ENCODE measurements at places on chromosomes 4 and X.

GRCh38 chr4:47852136-47852535 is 14.3 kb upstream of the CORIN start:
- DNase-seq = no peak

DNA sequence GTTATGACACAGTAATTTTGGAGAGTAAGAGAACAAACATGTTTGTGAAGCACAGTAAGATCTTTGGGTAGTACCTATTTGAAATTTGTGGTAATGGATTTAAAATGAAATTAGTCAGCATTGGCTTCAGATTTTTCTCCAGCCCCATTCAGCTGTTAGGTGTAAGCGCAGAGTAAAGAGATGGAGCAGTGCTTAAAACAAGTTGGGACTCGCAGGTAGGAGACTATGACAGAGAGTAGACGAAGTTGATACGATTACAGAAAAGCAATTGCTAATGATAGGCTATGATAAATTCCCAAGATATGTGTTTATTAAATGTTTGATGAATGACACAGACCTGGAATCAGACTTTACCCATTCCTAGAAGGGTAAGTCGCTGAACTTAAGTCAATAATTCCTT is 72.6 kb downstream of the CHIC2 start:
- DNase-seq = no peak

- DNase-seq = no peak
Observed at GRCh38 chr4:66197451-66197850, 527.2 kb upstream of the EPHA5 start.

DNA sequence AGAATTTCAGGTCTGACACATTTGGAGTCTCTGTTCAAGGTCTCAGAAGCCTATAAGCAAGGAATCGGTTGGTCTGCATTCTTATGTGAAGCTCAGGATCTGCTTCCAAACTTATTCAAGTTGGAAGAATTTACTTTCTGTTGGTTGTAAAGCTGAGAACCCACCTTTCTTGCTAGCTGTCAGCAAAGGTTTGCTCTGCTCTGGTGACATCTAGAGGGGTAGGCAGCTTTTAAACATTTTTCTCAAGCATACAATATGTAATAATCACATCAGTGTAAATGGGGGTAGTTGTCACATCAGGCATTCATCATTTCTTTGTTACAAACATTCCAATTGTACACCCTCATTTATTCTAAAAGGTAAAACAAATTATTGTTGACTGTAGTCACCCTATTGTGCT is 935.2 kb downstream of the TRAM1L1 start:
- DNase-seq = no peak

DNA sequence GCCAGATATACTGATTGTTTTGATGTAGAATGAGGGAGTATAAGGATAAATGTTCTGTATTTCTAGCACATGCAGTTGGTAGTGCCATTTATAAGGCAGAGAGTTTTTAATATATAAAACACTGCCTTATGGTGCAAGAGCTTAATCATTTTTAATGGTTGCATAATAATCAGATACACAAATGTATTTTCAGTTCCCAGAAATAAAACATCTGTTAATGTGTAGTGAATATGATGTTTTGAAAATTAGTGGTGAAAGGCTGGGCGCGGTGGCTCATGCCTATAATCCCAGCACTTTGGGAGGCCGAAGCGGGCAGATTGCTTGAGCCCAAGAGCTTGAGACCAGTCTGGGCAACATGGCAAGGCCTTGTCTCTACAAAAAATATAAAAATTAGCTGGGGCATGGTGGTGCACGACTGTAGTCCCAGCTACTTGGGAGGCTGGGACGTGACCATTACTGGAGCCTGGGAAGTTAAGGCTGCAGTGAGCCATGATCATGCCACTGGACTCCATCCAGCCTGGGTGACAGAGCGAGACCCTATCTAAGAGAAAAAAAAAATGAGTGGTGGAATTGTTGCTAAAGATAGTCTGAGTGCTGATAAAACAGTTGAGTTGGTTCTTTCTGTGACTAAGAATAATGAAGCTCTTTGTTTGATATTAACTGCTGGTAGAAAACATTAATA is 29.3 kb downstream of the CLCN3 start:
- no peak for DNase-seq

- DNase-seq = no peak
Observed at GRCh38 chrX:45894864-45895645, 650.2 kb downstream of the ZNF674 start.

- no peak for DNase-seq
Observed at GRCh38 chr4:7703688-7704087, 236.0 kb downstream of the AFAP1 start.

GRCh38 chrX:52983321-52984000 is 25.1 kb upstream of the FAM156A start:
- DNase-seq = no peak

DNA sequence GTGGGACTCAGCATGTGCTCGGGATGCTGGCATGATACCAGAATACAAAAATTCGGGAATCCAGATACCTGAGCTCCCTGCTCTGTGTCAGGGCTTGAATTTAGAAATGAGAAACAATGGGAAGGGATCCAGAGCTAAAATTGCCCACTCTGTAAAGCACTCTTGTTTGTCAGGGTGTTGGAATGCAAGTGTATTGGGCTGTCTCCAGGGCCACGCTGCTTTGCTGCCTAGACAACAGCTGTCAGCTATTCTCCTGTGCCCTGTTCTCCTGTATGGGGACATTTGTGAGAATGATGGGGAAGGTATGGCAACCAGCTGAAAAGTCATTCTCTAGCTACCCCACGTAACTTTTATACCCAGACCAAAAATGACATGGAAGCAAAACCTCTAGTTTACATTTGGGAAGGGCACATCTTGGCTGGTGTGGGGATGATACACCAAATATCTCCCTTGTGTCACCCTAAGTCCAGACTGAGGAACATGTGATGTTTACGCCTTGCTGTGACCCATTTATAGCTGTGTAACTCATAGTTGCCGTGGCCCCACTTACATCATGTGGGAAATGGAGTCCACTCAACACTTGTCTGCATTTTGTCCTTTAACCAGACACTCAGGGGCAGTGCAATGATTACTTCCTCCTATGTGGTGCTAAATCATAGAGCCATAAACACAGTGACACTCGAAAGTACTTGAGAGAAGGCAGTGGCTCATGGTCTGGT is 46.6 kb downstream of the SMPX start:
- no peak for DNase-seq

GRCh38 chr4:70619288-70619687 is 9.3 kb upstream of the ENAM start:
- DNase-seq = no peak

DNA sequence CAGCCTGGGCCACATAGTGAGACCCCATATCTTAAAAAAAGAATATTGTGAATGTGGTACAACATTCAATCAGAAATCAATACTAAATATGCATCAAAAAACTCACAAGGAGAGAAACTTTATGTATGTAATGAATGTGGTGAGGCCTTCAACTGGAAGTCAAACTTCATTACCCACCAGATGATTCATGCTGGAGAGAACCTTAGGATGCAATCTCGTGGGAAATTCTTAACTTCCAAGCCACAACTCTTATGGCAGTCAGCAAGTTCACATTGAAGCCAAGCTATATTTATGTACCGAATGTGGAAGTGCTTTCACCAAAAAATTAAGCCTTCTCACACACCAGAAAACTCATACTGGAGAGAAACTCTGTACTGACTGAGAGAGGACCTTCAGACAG is 84.5 kb upstream of the UXT start:
- DNase-seq = no peak

DNA sequence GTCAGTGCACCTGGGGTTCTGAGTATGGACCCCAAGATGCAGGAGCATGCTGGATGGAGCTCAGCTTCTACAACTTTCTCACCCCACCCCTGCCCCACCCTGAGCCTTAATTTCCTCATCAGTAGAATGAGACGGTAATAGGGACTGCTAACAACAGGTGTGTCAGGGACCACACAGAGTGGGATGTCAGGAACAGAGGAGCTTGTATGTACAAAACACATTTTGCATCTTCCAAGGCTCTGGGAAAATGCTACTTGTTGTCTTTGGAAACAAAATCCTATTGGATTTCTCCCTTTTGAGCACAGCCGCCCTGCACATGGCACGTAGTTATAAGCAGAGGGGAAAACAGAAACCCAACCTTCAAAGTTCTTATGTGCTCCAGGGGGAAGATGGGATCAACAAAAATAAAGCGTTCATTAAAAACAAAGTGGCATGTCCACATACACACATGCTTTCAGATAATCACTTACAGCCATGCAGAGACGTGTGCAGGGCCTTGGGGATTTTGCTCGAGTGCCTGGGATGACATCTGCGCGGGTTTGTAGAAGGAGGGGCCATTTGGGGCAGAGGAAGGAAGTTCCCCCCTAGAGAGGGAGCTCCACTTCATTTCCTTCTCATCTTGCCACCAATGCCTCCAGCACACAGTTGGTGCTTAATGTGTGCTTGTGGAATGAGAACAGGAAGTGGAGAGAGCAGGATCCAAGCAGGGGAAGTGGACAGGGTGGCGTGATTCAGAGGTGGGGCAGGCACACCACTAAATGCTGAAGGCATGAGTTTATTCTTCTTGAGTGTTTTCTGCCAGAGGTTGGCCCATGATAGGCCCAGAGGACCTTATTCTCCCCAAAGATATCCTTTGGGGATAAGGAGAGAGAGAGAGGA is 138.9 kb downstream of the SMIM20 start:
- DNase-seq = no peak

DNA sequence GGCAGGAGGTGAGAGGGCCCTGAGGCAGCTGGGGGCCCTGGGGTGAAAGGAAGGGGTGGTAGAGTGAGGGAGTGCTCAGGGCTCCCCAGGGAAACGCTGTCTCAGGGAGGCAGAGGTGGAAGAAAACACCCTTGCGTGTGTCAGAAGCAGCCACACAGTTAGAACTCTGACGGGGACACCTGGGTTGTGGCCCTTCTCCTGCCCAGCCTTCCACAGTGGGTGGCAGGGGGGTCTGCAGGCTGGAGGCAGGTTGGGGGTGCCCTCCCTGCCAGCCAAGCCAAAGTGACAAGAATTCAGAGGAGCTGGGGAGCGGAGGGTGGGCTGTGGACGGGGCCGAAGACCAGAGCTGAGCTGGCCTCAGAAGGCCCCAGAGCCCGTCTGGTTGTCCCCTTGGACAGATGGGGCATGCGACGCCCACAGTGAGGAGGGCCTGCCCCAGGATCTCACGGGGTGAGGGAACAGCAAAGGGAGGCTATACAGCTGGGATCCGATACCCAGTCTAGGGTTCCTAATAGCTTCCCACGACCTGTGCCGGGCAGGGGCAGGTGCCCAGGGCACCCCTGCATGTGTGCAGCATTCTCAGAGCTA is 105.2 kb upstream of the ADRA2C start:
- no peak for DNase-seq

DNA sequence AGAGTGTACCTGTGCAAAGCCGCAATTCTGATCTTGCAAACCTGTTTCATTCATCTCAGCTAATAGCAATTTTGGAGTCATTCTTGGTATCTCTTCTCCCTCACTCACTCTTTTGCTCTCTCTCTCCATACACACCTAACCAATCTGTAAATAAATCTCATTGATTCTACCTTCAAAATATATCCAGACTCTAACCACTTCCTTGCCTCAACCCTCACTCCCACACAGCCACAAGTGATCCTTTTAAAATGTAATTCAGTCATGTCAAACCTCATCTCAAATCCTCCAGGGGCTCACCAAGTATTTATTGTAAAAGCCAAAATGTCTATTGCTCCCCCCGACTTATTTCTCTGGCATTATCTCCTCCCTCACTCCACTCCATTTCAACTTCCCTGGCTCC is 51.7 kb upstream of the SLC10A4 start:
- no peak for DNase-seq

DNA sequence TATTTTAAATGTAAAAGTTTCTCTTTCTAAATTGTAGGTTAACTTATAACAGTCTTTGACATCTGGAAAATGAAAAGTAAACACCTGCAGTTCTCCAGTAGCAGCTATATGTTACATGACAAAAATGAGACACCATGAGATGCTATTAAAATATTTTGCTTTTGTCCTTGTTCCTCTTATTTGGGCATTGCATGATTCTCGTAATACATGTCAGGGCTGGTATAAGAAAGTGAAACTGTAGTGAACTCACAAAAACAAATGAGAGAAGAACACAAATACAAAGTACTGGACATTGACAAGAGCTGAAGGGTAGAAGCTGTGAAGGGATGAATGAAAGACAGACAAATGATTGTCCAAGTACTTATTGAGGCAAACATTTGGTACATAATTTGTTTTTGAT is 9.0 kb downstream of the GK2 start:
- DNase-seq = no peak

GRCh38 chr4:82678051-82678450 is 116.3 kb upstream of the TMEM150C start:
- DNase-seq = no peak

- DNase-seq = peak; percentile 41
Observed at GRCh38 chr4:113978561-113979147, 793 bp downstream of the ARSJ start.

GRCh38 chrX:155923200-155923599 is 42.1 kb downstream of the VAMP7 start:
- DNase-seq = no peak

DNA sequence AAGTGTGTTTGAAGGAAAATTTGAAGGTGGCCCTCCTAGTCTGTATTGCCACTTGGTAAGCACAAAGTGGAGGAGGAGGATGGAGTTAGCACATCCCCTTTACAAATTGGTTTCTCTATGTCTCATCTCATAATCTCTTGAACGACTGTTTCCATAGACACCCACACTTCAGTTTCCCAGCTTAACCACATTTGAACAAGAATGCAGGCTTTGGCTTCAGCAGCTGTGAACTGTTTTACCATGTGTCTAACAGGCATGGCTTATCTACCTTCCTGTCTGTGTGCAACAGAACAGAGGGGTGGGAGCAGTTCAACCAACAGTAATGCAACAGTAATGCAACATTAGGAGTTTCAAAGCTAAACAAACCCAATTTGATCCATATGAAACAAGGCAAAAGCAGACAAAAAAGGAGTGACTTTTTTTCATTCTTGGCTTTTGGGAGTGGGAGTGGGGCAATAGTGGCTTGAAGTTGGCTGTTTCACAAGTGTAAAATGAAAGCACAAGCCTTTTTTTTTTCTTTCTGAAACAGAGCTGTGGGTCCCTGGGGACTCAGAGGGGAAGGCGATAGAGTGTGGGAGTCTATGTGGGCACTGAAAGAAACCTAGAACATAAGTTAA is 108.0 kb downstream of the ITM2A start:
- DNase-seq = no peak

DNA sequence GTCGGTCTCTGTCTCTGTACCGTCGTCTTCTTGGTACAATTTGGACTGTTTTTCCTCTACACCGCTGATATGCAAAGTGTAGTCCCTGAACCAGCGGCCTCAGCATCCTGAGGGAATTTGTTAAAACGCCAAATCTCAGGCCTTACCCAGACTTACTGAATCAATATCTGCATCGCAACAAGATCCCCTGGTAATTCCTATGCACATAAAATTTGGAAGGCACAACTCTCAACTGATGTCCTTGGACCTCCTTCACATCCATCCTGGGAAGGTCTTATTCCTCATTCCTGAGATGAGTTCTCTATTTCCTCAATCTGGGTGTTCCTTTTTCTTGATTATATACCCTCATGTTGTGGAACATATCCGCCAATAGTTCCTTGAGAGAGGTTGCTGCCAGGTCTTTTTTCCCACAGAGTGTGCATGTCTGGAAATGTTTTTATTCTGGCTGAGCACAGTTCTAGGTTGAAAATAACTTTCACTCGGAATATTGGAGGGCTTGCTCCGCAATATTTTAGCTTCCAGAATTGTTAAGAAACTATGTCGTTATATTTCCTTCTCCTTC is 738 bp upstream of the HPF1 start:
- DNase-seq = no peak
